ENCODE measurements at places on chromosomes 2 and 18.

DNA sequence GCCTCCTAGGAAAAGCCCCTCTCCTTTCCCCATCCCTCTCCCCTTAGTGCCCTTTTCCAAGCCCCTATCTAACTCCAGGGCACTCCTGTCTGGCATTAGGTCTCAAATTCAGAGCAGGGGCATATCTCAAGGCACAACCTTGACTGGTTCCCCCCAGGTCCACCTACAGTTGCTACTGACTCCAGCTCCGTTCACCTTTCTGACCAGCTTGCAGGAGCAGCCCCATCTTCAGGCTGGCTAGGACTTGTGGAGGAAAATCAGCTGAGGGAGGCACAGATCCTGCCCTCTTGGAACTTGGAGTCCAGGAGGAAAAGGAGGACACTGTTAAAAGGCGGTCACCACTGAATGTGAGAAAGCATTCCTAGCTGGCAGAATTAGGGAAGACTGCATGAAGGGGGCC is 152.4 kb downstream of the ZFP36L2 start:
- DNase-seq, result no peak

DNA sequence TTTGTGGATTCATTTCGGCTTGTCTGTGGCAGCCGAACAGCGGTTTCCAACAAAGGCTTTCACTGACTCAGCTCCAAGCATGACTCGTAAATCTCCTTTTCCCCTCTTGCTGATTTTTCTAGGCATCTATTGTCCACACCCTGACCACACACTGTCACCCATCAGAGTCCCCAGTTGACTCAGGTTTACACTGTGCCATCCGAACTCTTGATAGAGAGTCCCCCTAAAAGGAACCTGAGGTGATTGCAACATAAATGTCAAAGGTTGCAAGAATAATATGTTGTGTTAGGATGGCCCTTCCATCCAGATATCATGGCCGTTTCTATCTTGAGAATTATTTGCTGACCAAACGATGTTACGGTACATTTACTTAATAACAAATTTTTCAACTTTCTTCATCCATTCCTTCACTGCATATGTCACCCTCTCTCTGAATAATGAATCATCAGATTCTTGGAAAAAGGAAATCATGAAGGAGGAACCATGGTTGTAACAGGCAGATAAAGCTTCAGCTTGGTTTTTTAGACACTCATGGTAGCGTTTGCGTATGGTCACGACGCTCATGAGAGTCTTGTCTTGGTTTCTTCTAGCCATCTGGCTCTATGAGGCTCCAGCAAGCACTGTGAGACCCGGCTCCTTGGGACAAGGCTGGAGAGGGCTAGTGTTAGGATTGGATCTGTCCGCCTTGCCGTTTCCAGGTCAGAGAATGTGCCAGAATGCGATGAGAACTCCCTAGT is 72.1 kb downstream of the NPAS2 start:
- no peak for DNase-seq

- no peak for DNase-seq
These were observed 101.9 kb downstream of the CTIF start for GRCh38 chr18:48640566-48641270.

- no peak for DNase-seq
These were observed 294.8 kb downstream of the RND3 start for GRCh38 chr2:150192701-150193100.

DNA sequence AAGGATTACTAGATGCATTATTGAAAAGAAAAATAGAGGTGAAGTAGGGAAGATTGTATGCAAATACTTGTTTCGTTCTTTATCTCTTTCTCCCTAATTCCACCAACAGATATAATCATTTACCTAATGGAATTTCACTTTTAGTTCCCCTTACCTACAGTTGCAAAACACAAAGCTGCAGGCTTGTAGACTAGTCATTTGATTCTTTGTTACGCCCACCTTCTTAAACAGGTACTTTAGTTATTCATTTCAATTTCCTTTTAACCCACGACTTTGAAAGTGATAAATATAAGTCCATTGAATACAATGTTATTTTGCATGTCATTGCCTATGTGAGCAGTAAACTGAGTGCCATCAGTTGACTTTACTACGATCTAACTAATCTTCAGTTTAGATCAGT is 3.9 kb upstream of the HRH4 start:
- no peak for DNase-seq

GRCh38 chr2:64363848-64364247 is 90.1 kb upstream of the LGALSL start:
- no peak for DNase-seq

DNA sequence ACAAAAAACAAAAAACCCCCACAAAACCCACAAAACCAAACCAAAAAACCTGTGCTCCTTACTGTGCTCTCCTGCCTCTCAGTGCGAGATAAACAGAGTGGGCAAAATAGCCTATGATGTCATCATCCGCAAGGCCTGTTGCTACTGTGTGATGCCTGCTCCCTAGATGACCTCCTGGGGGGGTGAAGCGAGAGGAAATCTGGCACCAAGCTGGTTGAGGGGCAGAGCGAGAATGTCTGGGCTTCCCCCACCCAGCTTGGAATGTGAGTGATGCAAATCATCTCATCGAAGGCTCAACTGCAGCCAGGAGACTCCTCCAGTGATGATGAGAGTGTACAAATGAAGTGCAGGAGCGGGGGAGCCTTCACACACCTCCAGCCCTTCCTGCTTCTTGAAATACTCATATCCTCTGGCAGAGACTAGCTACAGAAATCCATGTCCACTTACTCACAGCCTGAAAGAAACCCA is 57.7 kb upstream of the MAP4K3 start:
- no peak for DNase-seq

GRCh38 chr2:62391696-62392095 is 114.3 kb downstream of the TMEM17 start:
- DNase-seq, result no peak

DNA sequence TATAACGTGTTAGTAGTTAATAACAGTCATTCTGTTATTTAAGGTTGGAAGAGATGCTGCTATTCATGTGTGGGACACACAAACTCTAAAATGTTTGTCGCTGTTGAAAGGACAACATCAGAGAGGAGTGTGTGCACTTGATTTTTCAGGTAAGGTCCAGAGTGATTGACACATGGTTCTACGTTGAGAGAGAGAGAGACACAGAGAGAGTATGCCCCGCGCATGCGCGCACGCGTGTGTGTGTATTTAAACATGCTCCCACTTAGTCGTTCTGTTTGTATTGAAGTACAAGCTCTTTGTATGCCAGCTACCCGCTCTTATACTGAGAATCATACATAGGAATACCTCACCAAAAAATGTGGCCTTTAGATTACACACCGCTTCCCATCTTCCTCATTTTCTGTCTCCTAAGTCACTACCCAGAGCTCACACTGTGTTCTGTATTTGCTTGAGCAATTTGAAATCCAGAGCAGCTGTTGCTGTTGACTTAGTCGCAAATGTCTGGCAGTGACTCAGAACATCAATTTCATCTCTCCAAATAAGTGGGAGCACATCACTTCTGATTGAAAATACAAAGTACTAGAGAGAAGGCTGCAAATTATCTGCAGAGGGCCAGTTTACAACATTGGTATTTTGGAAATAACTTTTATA is 148.1 kb downstream of the EML6 start:
- no peak for DNase-seq

- no peak for DNase-seq
These were observed 15.8 kb downstream of the SLC8A1 start for GRCh38 chr2:40436093-40436475.

DNA sequence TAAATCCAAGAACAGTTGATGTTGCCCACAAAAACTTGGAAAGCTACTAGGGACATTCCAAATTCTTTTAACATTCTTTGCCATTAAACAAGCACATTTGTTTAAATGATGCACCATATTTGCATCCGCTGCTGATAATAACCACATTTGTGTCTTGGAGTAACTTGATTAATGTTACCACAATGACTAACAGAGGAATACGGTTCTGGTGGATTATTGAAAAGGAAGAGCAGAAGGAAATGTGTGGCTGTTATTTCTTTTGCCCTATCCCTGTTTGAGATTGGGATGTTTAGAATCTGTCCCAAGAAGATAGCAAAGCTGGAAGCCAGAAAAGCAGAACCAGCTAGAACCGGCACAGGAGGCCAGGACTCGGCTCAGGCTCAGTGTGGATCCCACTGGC is 39.2 kb upstream of the RASGRP3 start:
- DNase-seq, result no peak

- no peak for DNase-seq
These were observed 42.1 kb upstream of the ITSN2 start for GRCh38 chr2:24402242-24403097.

DNA sequence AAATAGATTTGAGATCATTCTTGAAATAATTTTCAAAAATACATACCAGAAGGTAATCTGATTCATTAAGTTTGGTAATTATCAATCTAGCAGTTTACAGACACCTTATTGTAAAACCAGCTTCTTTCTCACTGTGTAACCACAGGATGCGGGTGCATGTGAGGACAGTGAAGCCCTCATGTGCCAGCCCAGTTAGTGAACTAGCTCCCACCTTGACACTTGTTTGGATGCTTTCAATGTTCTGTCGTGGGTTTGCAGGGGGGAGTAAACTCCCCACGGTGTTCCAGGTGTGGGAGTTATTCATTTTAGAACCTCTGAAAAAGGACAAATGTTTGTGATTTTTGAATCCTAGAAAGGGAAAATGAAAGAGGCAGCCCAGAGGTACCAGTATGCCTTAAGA is 59.0 kb downstream of the WDSUB1 start:
- DNase-seq, result no peak

DNA sequence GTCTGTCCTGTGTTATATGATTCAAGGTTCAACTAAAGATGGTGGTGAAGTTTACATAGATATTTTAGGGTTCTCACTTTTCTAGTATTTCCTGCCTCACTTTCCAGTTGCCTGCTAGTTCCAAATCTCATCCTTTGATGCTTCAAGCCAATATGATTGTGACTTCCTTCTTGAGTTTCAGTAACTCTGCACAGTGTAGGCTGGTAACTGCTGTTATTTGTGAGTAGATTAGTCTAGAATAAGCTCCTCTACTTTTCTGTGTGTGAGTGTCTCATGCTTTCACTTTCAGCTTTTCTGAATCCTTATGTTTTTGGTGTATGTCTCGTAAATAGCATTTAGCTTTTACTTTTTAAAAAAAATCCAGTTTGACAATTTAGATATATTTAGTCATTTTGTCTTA is 42.6 kb downstream of the GALNT1 start:
- no peak for DNase-seq

GRCh38 chr18:44065206-44065605 is 615.5 kb upstream of the SETBP1 start:
- DNase-seq, result no peak

Measured in breast epithelium (tissue), 4 donors.